ENCODE measurements at places on chromosomes 13 and 19.

- DNase-seq = no peak
These were observed 2.0 kb downstream of the LENG9 start for GRCh38 chr19:54461613-54462012.

DNA sequence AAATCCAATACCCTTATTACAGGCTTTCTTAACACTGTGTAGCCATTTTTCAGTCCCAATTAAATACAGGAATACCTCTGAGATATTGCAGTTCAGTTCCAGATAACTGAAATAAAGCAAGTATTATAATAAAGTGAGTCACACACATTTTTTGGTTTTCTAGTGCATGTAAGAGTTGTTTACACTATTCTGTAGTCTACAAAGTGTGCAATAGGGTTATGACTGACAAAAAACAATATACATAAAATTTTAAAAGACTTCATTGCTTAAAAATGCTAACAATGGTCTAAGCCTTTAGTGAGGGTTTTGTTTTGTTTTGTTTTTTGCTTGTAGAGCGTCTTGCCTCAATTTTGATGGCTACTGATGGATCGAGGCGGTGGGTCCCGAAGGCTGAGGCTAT lies 434.4 kb upstream of the NBEA start:
- DNase-seq = no peak

- DNase-seq = no peak
These were observed 27.3 kb downstream of the LRFN3 start for GRCh38 chr19:35963514-35963913.

DNA sequence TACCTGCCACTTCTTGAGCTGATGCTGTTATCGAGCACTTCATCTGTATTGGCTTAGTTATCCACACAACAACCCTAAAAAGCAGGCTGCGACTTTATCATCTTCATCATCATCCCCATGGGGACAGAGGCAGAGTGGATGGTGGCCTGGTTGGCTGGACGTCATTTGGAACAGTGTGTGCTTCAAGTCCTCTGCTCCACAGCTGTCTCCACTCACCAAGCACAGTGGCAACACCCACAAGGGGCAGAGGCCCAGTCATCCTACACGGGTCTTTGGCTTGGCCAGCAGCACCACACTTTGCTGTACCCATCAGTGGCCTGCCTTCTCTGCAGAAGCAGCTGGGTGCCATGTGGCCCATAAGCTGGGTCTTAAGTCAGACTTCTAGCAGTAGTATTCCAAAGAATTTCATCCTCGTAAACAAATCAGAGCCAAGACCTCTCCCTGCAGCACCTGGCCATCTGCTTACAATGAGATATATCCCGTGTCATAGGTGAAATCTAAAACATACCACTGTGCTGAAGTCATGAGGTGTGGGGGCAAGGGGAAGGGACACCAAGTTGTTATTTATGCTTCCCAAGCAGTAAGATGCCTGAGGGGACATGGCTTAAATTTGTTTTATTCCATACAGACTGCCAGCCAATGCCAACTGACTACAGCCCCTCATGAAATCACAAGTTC lies 47.9 kb upstream of the EPHX3 start:
- DNase-seq = no peak

GRCh38 chr19:34067861-34068271 lies 104.4 kb upstream of the LSM14A start:
- DNase-seq = no peak

DNA sequence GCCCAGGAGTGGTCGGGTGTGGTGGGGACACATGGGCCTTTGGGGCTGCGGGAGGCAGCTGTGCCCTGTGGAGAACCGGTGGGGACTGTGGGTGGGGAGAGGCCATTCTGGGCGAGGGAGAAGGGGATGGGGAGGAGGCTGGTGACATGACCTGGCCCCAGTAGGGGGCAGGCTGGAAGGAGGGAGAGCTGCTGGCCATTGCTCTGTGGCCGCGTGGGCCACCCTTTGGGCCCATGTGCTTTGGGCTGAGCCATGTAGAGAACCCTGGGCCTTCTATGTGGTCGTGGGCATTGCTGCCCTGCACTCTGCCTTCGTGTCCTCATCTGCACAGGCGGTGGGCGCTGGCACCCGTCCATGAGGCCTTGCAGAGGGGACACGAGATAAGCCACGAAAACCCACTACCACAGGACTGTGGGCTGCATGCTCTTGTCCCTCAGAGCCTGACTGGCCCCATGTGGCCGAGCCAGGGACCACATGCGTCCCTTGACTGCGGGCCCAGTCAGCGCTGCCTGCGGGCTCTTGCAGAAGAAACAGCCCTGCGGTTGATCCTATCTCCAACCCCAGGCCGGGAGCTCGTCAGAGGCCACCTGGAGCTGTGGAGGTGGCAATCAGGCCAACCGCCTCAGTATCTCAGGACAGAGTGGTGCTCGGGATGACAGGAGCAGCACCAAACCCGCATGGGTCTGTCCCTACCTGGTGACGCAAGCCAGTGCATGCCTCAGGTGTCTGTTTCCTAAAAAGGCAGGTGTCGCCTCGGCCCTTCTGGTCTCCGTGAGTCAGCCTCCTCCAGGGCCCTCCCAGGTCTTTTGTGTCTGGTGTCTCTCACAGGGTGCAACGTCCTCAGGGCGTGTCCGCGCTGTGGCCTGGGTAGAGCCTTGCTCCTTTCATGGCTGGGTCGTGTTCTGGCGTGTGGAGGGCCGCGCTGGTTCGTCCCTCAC lies 14.3 kb downstream of the FZR1 start:
- peak; percentile 90 for DNase-seq

- DNase-seq = no peak
These were observed 41.7 kb upstream of the WDFY2 start for GRCh38 chr13:51542346-51543242.

DNA sequence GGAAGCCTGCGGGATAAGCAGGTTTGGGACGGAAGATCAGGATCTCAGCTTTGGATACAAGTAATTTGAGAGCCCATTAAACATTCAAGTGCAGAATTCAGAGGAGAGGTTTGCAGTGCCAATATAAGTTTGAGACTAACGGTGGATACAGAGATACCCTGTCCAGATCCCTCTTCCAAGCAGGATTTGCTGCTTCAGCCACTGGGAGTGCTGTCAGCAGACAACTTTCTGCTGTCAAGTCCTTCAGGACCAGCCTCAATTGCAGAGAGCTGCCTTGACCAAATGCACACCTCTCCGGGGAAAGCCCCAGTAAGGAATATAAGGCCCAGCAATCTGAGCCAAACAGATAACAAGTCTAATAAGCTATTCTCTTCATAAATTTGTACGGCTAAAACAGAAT lies 46.1 kb upstream of the ZNF780A start:
- no peak for DNase-seq

- DNase-seq = no peak
These were observed 85.5 kb downstream of the DIAPH3 start for GRCh38 chr13:60078226-60078625.

GRCh38 chr13:45695198-45695730 lies 6.9 kb upstream of the CBY2 start:
- peak; percentile 52 for DNase-seq

GRCh38 chr13:69579351-69579750 lies 528.3 kb upstream of the ATXN8OS start:
- DNase-seq = no peak

GRCh38 chr13:66491251-66491650 lies 738.9 kb downstream of the PCDH9 start:
- no peak for DNase-seq

- no peak for DNase-seq
These were observed 2.7 kb downstream of the NBEA start for GRCh38 chr13:34944751-34945150.

- DNase-seq = no peak
These were observed 13.4 kb upstream of the KLK4 start for GRCh38 chr19:50924586-50924985.

GRCh38 chr13:113904411-113904810 lies 40.5 kb upstream of the GAS6 start:
- DNase-seq = no peak

All from vagina (tissue), 2 donors.